ENCODE measurements at places on chromosomes 2 and 18. TPM values are rescaled to one million over a fixed set of nuclear protein-coding genes. Genes with fewer than 3 reads are reported as not detected.

The PROM2 gene
- total RNA-seq: under 0.01 TPM

The SANBR gene
- 36.5 TPM for total RNA-seq

The BCS1L gene
- total RNA-seq: 40.2 TPM

The CFAP53 gene
- not detected for total RNA-seq

The EPB41L5 gene
- total RNA-seq: 49.6 TPM

The CDH20 gene
- total RNA-seq: 1.0 TPM

The PFN4 gene
- total RNA-seq: not detected

The COL4A4 gene
- under 0.01 TPM for total RNA-seq

The GPR39 gene
- 1.6 TPM for total RNA-seq

The CPS1 gene
- 3.7 TPM for total RNA-seq

The CCDC102B gene
- 21.9 TPM for total RNA-seq

The MTHFD2 gene
- 28.2 TPM for total RNA-seq

The AQP12A gene
- total RNA-seq: not detected

The RPRM gene
- total RNA-seq: 3.1 TPM

The LDLRAD4 gene
- 18.3 TPM for total RNA-seq

The COLEC12 gene
- 39.1 TPM for total RNA-seq

The KLHL29 gene
- 3.7 TPM for total RNA-seq

The C1QL2 gene
- total RNA-seq: not detected

The MAP3K19 gene
- not detected for total RNA-seq

The MPP4 gene
- total RNA-seq: under 0.01 TPM

The DAW1 gene
- total RNA-seq: not detected

The ZSWIM2 gene
- total RNA-seq: not detected
